ENCODE measurements at places on chromosomes 12 and 14.

GRCh38 chr14:68367536-68367935 is 425.3 kb downstream of the ZFP36L1 start:
- H3K27ac ChIP-seq = no peak overlapping the region
- H3K4me1 ChIP-seq = no peaks in the 10 kb centered on the region

DNA sequence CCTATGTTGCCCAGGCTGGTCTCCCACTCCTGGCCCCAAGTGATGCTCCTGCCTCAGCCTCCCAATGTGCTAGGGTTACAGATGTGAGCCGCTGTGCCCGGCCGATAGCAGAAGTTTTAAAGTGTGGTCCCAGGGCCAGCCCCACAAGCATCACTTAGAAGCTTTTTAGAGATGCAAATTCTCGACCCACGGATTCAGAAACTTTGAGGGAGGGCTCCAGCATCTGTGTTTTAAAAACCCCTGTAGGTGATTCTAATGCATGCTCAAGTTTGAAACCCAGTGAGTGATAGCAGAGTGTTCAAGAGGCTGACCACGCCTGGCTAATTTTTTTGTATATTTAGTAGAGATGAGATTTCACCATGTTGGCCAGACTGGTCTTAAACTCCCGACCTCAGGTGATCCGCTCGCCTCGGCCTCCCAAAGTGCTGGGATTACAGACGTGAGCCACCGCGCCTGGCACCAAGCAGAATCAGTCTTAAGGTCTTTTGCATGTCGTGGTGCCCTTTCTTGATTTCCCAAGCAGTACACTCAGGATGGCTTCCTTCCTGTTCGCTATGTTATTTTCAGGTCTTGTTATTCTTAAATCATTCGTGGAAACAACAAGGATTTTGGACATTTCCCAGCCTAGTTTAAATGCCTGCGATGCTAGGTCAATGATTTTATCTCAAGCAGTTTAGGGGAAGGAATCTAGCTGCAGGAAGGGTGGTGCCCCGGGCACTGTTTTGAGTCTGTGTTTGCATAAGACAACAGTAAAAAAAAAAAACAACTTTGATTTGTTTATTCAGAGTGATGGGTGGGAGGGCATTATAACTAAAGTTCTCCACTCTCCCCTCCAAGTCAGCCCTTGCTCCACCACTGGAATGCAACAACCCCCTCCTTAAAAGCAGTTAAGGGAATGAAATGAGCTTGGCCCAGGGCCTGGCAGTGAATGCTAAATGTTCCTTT is 9.2 kb upstream of the RILPL2 start:
- H3K27me3 ChIP-seq = no peaks in the 10 kb centered on the region
- no peak for DNase-seq
- H3K4me3 ChIP-seq = no peak overlapping the region
- H3K27ac ChIP-seq = no peak overlapping the region
- no peaks in the 10 kb centered on the region for H3K4me1 ChIP-seq
- H3K36me3 ChIP-seq = no peaks in the 10 kb centered on the region

- no peaks in the 10 kb centered on the region for H3K36me3 ChIP-seq
- no peak overlapping the region for H3K4me3 ChIP-seq
- DNase-seq = no peak
- peaks cover 22% of the 10 kb centered on the region for H3K4me1 ChIP-seq
Observed at GRCh38 chr12:49705479-49706134, 1.6 kb downstream of the FMNL3 start.

GRCh38 chr14:75469606-75470237 is 41.9 kb downstream of the JDP2 start:
- no peaks in the 10 kb centered on the region for H3K4me1 ChIP-seq
- no peaks in the 10 kb centered on the region for H3K36me3 ChIP-seq
- H3K4me3 ChIP-seq = no peak overlapping the region
- H3K27me3 ChIP-seq = no peaks in the 10 kb centered on the region
- H3K27ac ChIP-seq = no peak overlapping the region

- no peaks in the 10 kb centered on the region for H3K27me3 ChIP-seq
- no peak overlapping the region for H3K27ac ChIP-seq
- H3K4me3 ChIP-seq = no peak overlapping the region
- no peaks in the 10 kb centered on the region for H3K36me3 ChIP-seq
- H3K4me1 ChIP-seq = no peaks in the 10 kb centered on the region
- no peak for DNase-seq
Observed at GRCh38 chr14:57656853-57657252, 163.2 kb upstream of the CCDC198 start.

DNA sequence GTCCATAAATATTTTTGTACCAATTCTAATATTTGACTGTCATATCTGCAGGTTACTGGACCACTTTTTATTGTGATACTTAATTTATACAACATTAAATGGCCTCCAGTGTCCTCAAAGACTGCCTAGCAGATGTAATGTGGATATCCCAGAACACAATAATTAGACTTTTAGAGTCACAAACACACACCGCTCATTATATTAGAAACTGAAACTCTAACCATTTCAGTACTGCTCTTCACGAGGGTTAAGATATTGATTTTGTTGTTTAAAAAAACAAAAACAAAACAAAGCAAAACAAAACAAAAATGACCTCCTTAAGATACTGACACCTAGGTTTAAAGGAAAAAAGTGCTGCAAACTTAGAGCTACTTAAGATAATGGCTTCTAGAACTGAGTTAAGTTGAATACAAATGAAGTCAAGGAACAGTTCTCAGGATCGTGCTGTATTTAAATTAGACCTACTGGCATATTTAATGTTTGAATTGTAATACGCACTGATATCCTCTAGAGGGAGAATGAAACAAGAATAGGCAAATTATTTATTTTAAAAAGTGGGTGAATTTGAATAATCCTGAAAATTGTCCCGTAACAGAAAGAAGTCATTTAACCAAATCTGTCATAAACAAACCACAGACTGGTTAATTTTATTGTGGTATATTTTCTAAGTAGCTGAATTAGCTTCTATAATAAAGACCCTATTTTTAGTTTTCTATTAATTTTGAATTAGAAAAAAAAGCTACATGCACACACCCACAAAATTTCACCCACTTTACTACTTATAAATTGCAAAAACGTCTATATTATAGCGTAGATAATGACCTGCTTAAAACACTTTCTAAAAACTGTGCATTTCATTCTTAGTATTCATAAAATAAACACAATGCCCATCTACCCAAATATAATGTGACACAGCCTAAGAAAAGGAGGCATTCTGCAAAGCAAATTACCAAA is 395.2 kb upstream of the DCN start:
- H3K36me3 ChIP-seq = no peaks in the 10 kb centered on the region
- peak; percentile 46 for DNase-seq
- H3K4me3 ChIP-seq = peak overlapping the region; percentile 51
- no peak overlapping the region for H3K27ac ChIP-seq
- H3K4me1 ChIP-seq = peaks cover 5% of the 10 kb centered on the region

- no peaks in the 10 kb centered on the region for H3K36me3 ChIP-seq
- H3K27me3 ChIP-seq = no peaks in the 10 kb centered on the region
- peaks cover 8% of the 10 kb centered on the region for H3K4me1 ChIP-seq
- H3K27ac ChIP-seq = no peak overlapping the region
Observed at GRCh38 chr14:20327005-20327869, 5.8 kb downstream of the CCNB1IP1 start.

DNA sequence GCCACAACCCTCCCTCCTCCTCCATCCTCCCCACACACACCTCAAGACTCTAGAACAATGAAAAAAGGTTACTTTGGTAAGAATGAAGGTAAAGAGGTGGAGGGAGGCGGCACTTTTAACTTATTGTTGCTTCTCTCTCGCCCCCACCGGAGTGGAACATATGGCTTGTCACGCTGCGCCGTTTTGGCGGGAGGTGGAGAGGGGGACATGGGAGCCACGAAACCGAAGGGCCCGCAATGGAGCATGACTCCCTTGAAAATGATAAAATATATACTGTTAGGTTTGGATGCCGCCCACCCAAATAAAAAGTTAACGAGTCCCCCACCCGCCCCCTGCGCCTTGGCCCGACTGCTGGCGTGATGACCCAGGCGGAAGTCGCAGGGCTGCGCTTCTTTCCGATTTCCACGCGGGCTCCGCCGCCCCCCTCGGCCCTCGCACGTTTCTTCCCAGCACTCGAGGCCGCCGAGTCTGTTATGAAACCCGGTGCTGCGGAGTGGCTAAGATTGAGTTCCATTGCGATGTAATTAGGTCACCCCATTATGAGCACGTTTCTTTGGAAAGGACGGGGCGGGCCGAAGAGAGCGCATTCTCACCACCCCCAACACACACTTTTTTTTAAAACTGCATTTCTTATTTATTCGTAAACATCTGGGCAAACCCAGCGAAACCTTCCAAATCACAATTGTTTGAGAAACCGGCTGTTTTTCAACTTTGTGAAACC is 1.4 kb upstream of the ZFP36L1 start:
- peak overlapping the region; percentile 100 for H3K27ac ChIP-seq
- no peaks in the 10 kb centered on the region for H3K36me3 ChIP-seq
- H3K27me3 ChIP-seq = no peaks in the 10 kb centered on the region

- no peak overlapping the region for H3K27ac ChIP-seq
- H3K36me3 ChIP-seq = no peaks in the 10 kb centered on the region
- DNase-seq = no peak
- H3K4me3 ChIP-seq = no peak overlapping the region
- no peaks in the 10 kb centered on the region for H3K27me3 ChIP-seq
Observed at GRCh38 chr14:24255931-24256711, 6.9 kb downstream of the TGM1 start.

- H3K4me3 ChIP-seq = no peak overlapping the region
- no peaks in the 10 kb centered on the region for H3K27me3 ChIP-seq
- peaks cover 2% of the 10 kb centered on the region for H3K36me3 ChIP-seq
- DNase-seq = no peak
- H3K4me1 ChIP-seq = no peaks in the 10 kb centered on the region
Observed at GRCh38 chr12:45407981-45408728, 192.3 kb downstream of the ANO6 start.

DNA sequence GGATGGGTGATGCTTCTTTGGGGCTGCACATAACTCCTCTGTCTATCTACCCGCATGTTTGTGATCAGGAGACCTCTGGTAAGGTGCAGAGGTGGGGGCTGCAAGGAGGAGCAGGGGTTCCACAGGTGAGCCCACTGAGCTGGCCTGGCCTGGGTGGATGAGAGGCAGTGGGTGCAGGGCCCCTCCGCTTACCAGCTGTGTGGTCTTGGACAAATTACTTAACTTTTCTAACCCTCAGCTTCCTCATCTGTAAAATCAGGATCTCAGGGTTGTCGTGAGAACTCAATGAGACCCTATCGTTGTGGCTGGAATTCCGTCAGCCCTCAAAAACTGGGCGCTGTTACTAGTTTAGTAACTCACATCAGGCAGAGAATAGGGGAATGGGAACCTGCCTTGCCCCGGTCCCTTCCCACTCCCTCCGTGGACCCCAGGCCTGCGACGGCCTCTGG is 7.5 kb downstream of the PTPN6 start:
- no peak for DNase-seq
- H3K4me3 ChIP-seq = peak overlapping the region; percentile 56
- peaks cover 79% of the 10 kb centered on the region for H3K4me1 ChIP-seq
- H3K36me3 ChIP-seq = no peaks in the 10 kb centered on the region

- H3K27me3 ChIP-seq = no peaks in the 10 kb centered on the region
- H3K4me1 ChIP-seq = no peaks in the 10 kb centered on the region
- no peaks in the 10 kb centered on the region for H3K36me3 ChIP-seq
- no peak overlapping the region for H3K4me3 ChIP-seq
- no peak for DNase-seq
- no peak overlapping the region for H3K27ac ChIP-seq
Observed at GRCh38 chr14:31228533-31228932, 20.9 kb upstream of the HECTD1 start.

DNA sequence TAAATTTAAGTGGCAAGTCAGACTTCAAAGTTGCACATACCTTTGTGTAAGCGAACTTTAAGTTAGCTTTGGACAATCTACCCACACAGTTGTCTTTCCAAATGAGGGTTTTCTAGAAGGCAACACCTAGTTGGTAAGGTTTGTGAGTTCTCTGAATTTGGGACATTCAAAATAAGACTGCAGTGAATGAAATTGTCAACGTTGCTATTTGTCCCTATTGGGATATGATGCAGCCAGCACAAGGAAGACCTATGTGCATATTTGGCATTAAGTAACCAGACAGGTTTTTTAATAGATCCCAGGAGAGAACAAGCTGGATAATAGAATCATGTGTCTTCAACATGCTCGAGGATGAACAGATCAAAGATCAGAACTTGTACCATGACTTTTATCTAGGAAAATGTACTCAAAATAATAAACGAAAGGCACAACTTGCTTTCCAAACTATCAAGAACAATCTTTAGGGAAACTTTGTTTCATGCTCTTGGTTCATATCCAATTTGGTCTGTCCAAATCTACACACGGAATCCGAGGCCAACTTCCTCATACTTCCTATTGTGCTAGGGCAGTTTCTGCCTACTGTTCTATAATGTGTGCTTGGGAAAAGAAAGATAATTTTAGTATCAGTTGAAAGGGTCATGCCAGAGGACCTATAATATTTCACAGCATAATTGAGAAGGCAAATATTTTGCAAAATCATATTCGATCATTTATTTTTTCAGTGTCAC is 284.2 kb upstream of the SOX5 start:
- no peaks in the 10 kb centered on the region for H3K4me1 ChIP-seq
- H3K27me3 ChIP-seq = no peaks in the 10 kb centered on the region
- H3K4me3 ChIP-seq = no peak overlapping the region
- no peaks in the 10 kb centered on the region for H3K36me3 ChIP-seq
- H3K27ac ChIP-seq = no peak overlapping the region

- H3K36me3 ChIP-seq = no peaks in the 10 kb centered on the region
- H3K4me1 ChIP-seq = no peaks in the 10 kb centered on the region
- H3K27me3 ChIP-seq = no peaks in the 10 kb centered on the region
- no peak overlapping the region for H3K4me3 ChIP-seq
Observed at GRCh38 chr14:32226056-32226455, 23.0 kb upstream of the RNU6-8 start.

DNA sequence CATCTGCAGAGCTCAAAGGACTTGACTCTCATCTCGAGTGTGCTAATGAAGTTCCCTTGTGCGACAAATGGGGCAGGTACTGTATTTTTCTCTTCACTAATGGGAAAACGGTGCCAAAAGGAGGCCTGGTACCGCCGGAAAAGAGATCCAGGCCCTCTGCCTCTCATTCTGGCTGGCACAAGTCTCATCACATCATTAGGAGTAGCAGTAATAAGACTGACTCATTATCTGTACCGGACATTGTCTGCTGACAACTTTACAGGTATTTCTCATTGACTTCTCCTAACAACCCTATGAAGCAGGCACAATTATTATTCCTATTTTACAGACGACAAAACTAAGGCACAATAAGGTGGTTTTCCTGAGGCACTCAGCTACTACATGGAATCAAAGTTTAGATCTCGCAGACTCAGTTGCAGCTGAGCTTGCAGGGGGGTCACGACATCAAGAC is 668 bp downstream of the APPL2 start:
- peaks cover 21% of the 10 kb centered on the region for H3K4me1 ChIP-seq
- H3K36me3 ChIP-seq = no peaks in the 10 kb centered on the region
- H3K27ac ChIP-seq = peak overlapping the region; percentile 22
- H3K27me3 ChIP-seq = no peaks in the 10 kb centered on the region

DNA sequence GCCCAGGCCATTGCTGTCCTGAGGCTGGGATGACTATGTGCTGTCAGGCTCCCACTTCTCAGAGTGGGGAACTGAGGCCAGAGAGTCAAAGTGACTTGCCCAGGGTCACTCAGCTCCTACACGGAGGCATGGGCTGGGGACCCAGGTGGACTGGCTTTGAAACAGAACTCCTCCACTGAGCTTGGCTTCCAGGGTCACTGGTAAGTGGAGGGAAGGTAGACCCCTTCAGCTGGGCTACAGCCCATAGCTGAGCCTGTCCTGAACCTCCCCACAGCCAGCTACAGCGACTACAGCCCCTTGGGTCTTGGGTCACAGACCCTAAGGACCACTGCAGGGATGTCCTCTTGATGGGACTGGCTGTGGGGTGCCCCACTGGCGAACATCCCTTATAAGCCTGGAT is 40.3 kb upstream of the TRAF3 start:
- no peak overlapping the region for H3K27ac ChIP-seq
- no peak for DNase-seq
- no peaks in the 10 kb centered on the region for H3K27me3 ChIP-seq
- no peaks in the 10 kb centered on the region for H3K4me1 ChIP-seq
- H3K36me3 ChIP-seq = no peaks in the 10 kb centered on the region
- H3K4me3 ChIP-seq = no peak overlapping the region
